ENCODE measurements at places on chromosomes 2 and 18.

DNA sequence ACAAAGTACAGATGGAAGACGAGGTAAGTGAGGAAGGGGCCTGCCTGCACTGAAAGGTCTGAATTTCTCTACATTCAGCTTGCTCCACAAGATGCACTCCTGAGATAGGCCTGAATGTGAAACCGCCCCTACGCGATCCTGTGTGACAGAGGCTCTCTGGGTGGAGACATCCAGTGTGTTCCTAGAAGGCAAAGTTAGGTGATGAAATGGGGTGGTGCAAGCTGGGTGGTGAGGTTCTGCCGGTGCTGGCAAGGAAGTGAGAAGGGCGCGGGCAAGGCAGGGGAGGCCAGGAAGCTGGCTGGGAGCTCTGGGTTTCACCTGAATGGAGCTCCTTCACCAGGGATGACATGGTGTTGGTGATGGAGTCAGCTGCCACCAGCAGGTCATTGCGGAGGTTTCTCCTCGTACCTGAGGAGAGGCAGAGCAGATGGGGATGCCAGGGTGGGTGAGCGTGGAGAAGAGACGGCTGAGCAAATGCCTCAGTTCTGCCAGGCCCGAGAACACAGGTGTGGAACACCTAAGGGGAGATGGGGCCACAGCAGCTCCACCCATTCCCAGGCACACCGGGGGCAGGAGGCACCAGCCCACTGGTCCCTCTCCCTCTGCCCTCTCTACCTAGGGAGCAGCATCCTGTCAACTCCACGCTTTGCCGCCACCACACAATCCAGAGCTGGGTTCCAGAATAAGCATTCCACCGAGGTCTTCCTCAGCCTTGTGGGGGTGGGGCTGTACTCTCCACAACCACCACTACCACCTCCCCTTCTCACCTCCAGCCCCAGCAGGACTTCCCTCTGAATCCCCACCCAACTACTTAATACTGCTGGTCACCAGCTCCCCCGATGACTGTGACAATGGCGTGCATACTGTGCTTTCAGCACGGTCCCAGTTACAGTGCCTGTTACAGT lies 45.5 kb upstream of the DNMT3A start:
- DNase-seq: no peak

DNA sequence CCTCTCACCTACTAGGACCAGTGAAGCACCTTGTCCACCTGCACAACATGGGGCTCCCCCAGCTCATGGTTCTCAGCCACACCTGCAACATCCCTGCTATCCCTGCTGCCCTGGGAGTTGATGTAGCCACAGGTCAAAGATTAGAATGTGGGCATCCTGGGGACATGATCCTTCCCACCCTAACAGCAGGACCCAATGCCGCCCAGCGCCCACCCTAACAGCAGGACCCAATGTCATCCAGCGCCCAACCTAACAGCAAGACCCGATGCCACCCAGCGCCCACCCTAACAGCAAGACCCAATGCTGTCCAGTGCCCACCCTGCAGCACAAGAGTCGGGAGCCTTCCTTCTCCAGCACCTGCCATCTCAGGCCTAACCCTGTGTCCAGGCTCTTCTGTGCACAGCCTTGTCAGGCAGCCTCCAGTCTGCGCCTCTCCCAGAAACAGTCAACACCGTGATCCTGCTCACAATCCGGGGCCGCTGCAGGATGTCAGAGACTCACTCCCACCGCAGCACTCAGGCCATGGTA lies 237.3 kb upstream of the SALL3 start:
- DNase-seq: no peak

- no peak for DNase-seq
Observed at GRCh38 chr2:120673571-120674061, 62.1 kb upstream of the GLI2 start.

DNA sequence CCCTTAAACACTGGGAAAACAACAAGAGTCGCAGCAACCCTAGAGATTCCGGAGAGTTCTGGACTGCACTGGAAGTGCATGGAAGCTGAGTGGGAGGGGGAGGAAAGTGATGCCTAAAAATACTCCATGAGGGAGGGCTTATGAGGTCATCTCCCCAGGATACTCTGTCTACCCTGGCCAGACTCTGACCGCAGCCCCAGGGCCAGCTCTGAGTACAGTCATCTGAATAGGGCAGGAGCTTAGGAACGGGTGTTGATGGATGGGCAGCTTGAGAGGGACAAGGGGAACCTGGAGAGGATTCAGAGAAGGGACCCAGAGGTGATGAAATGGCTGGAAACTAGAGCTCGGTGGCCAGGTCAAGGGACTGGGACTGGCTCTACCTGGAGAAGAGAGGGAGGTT lies 79.3 kb upstream of the IGFBP5 start:
- DNase-seq: no peak

- DNase-seq: no peak
Observed at GRCh38 chr18:32920796-32921787, 148.3 kb upstream of the KLHL14 start.

DNA sequence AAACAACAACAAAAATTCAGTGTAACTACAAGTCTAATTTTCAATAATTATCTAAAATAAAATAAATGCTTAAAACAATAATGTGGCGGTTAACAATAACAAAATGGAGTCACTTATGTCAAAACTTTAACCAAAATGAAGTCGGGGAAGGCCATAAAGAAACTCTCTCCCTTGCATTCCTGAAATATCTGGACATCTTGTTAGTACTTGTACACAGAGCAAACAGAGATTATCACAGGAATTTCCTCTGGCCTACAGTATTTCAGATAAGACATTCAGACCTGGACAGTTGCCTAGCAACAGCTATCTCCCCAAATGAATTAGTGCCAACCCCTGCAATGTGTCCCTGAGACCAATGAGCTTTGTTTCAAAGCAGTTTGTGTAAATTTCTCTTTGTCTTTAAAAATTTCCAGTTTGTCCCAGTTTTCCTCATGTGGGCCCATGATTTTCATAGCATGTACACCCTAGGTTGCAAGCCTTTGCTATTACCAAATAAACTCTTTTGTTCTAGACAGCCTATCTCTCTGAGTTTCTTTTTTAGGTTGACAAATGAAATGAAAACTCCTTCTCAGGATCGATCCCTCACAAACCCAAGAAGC lies 68.6 kb downstream of the EXOC6B start:
- DNase-seq: no peak

GRCh38 chr2:75336451-75336850 lies 137.1 kb upstream of the TACR1 start:
- DNase-seq: no peak

- DNase-seq: no peak
Observed at GRCh38 chr2:183665425-183665824, 541.2 kb downstream of the NUP35 start.

DNA sequence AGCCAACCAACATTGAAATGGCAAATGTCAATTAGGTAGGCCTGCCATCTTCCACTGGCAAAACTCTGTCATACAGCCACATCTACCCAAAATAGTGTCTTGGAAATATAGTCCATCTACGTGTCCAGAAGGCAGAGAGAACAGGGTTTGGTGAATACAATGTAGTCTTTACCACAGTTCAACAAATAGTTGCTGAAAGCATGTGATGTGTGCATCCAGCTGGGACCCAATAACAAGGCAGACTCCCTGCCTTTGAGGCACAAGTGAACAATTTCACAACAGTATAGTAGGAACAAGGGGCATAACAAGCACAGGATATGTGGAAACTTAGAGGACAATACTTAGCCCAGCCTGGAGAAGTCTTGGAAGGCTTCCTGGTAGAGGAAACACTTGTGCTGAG lies 72.6 kb downstream of the EVA1A start:
- DNase-seq: no peak

DNA sequence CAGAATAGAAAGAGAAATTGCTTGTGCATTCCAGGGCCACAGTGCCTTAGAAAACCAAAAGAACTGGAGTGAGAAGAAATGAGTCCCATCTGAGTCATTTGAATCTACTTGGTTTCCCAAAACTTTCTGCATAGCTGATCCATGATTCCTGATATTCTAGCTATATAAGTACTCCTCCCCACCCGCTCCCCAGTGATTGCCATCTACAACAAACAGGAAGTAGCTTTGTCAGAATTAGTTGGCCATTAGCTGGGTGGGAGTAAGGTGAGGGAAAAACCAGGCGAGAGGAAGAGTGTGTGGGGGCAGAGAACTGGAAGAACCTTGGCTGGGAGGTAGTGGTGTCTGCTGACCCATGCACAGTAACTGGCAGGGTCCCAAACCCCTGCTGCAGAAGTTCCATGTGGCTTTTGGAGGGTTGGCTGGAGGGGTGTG lies 122.1 kb downstream of the ACAA2 start:
- no peak for DNase-seq

- DNase-seq: no peak
Observed at GRCh38 chr2:189444322-189444721, 3.0 kb downstream of the WDR75 start.

DNA sequence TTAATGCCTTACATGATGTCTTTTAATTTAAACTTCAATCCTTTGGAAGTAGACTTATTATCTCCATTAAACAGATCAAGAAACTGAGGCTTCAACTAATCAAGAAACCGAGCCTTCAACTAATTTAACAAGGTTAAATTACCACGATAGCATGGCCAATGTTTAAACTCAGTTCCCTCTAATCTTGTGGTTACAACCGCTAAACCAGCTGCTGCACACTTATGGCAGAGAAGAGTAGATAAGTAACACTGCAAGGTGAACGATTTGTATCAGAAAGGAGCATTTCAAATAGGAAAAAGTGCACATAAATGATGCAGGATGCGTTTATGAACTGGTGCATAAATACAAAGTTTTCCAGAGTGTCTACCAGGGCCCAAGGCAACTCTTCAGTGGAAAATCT lies 144.6 kb upstream of the CAVIN2 start:
- no peak for DNase-seq

- no peak for DNase-seq
Observed at GRCh38 chr18:25669741-25670140, 317.8 kb upstream of the ZNF521 start.

DNA sequence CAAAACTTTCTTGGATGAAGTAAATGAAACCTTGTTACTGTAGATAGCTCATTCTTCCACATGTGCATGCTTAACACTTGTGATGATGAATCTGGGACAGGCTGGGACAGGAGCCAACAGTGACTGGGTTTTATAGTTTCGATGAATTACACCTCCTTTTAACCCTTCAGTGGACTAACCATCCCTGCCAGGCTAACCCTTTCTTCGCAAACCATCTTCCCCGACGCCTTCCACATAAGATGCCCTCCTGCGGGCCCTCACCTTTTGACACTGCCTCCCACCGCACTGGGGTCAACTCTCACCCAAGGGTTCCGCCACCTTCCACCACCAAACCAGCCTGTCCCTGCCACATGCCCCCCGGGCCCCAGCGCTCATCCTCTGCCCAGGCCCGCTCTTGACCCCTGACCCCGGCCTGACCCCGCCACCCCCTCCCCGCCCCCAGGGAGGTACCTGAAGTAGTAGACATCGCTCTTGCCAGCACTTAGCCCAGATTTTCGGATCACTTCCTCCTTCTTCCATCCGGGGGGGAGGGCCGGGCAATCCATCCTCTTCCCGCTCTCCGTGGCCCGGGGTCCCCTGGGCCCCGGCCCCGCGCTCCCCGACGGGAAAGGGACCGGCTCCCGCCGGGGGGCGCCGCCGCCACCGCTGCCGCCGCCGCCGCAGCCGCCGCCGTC lies 764 bp downstream of the MBD2 start:
- DNase-seq: peak; percentile 51

DNA sequence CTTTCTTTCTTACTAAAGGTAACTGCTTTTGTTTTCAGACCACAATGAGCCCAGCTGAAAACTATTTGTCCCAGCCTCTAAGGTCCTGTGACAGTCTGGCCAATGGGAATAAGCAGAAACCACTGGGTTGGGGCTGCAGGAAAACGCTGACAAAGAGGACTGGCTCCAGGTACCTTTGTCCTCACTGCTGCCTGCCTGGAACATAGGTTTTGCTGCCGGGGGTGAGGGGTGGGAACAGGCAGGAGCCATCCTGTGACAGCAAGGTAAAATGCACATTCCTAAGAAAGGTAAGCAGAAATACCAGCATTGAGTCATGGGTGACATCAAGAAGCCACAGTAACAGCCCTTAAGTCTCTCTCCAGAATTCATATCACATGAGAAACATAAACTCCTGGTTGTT lies 21.6 kb downstream of the PTPN2 start:
- no peak for DNase-seq

DNA sequence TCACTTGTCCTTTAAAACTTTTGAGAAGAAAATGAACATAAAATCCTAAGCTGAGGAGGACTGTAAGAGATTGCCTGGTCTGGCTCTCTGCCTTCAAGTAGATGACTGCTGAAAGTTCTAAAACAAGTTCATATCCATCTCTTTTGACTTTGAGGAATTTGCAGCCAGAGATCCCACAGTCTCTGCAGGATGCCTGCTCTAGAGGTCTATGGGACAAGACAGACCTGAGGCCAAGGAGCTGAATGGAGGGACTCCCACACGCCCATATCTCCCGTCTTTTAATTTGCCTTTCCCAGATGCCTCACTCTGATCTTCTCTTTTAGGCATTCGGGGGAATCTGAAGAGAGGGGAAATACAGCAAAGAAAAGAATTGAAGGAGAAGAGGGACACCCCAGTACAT lies 255.9 kb upstream of the RASGRP3 start:
- DNase-seq: no peak

DNA sequence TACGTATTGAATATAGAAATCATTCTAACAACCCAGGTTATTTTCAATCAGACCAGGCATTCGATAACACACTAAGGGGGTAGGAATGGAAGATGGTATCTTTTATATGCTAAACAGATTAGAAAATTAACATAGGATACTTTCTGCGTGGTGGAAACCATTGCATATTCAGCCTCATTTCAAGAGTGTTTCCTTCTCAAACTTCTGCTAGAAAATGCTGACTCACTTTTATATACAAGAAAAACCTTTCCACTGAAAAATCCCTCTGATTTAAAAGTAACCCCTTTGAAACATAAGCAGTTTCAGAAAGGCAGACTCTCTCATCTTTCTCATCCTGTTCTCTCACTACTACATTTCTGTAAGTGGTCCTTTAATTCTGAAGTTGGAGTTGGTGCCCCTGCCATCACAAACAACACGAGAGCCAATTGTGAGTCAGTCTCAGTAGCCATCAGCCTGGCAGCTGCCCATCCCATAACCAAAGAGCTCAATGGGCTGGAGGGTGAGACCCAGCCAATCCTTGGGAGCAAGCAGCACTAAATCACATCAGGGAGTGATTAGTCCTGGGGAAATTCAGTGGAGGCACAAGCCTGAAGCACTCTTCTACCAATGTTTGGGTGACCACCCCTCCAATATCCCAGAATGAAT lies 343.1 kb downstream of the CELF4 start:
- no peak for DNase-seq

GRCh38 chr18:74200780-74201179 lies 52.5 kb downstream of the TIMM21 start:
- no peak for DNase-seq

- DNase-seq: no peak
Observed at GRCh38 chr2:47833516-47833968, 50.6 kb downstream of the MSH6 start.

- no peak for DNase-seq
Observed at GRCh38 chr2:98348066-98348561, 1.9 kb downstream of the CNGA3 start.

DNA sequence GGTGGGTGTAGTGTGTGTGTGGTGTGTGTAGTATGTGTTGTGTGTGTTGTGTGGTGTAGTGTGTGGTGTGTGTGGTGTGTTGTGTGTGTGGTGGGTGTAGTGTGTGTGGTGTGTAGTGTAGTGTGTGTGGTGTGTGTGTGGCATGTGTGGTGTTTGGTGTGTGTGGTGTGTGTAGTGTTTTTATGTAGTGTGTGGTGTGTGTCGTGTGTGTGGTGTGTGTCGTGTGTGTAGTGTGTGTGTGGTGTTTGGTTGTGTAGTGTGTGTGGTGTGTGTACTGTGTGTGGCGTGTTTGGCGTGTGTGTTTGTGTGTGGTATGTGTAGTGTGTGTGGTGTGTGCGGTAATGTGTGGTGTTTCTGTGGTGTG lies 4.7 kb upstream of the RTP5 start:
- DNase-seq: no peak

GRCh38 chr2:177394594-177394973 lies 2.0 kb downstream of the AGPS start:
- DNase-seq: no peak
